ENCODE measurements at places on chromosomes 7 and 10.

DNA sequence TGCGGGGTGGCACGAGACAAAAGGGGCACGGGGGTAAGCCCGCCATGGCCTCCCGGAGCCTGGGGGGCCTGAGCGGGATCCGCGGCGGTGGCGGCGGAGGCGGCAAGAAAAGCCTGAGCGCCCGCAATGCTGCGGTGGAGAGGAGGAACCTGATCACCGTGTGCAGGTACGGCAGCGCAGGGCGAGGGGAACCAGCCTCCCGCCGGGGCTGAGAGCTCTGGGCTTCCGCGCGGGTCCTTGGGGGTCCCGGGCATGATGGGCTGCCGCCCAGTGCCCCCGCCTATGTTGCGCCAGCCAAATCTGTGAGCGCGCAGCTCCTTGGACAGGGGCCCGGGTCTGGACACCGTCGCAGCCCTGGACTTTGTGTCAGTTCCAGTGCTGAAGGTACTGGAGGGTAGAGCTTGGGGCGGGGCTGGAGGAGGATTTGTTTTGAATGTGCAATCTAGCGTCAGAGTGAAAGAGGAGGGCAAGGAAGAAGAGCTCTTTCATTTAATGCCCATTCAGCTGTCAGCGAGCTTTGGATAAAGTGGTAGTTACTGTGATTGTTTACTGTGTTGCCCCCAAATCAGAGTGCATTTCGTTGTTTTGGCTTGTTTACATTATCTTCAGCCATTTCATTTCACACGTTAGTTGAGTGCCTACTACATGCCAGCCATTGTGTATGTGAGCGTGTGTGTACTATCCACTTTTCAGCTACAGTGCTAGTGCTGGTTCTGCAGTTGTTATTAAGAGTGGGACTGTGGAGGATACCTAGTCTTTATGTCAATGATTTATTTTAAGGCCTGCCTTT lies 777 bp downstream of the RUNDC3B start:
- DNase-seq: peak; percentile 9

GRCh38 chr10:123948030-123948823 lies 56.6 kb upstream of the CPXM2 start:
- DNase-seq: no peak

DNA sequence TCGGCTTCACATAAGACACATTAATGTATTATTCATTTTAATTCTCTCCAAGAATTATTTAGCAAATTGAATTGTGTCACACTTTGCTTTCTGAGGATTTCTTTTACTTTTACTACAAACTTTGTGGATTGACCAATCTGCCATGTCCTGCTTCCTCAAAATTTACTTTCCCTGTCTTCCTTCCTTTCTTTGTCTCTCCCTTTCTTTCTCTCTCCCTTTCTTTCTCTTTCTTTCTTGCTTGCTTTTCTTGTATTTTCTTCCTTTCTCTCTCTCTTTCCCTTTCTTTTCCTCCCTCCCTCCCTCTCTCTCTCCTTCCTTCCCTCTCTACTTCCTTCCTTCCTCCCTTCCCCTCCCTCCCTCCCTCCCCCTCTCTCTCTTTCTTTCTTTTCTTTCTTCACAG lies 37.8 kb downstream of the SP8 start:
- DNase-seq: no peak

- no peak for DNase-seq
Observed at GRCh38 chr7:158798741-158799140, 30.6 kb downstream of the ESYT2 start.

DNA sequence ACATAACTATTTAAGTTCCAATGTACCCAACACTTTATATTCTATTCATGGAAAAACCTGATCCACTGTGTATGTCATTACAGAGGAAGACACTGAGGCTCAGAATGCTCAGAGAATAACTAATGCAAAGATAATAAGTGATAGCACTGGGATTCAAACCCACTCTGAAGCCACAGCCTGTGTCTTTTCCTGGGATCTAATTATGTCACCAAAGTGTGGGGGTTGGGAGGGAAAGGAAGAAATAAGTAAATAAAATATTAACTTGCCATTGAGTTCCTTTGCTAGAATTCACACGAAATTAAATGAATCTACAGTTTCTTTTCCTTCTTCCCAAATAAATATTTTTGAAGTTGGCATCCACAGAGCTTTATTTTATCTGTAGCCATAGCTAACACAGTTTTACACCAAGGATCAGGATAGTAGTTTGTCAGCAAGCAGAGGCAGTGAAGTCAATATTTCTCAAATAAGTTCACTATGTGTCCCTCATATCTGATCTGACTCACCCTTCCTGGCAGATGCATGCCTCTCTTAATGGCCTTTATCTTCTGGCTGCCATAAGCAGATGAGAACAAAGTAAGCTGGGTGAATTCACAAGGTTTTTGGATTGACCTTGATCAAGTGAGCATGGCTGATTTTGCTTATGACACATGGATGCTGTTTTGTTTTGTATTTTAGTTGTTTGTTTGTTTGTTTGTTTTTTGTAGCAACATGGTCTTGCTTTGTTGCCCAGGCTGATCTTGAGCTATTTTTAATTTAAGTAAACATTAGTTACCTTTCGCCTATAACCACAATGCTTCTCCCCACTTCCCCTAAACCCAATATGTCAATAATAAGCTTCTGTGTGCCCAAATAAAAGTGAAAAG lies 6.3 kb downstream of the RAPGEF5 start:
- DNase-seq: no peak

- DNase-seq: no peak
Observed at GRCh38 chr7:42194238-42194637, 42.8 kb downstream of the GLI3 start.

DNA sequence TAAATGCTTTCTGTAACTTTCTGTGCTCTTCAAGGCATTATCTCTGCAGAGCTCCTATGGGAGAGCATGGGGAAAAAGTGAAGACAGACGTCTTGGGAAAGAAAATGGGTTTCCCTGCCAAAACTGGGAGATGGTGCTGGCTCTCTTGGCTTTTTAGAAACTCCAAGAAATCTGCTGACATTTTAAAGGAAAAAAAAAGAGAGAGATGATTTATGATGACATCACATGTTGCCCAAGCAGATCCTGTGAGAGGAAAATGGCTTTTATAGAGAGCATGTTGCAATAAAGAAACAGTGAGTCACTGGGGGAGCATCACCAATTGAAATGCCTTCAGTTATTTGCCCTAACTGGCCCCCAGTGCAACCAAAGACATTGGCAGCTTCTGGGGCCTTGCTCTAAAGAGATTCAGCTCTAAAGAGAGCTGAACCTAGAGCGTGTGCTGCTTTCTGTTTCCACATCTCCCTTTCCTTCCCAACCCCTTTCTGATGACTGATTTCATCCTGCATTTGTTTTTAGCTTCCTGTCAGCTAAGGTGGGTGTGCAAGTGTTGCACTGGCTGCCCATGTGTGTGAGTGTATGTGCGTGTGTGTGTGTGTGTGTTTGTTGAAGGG lies 37.7 kb downstream of the LRMDA start:
- no peak for DNase-seq

DNA sequence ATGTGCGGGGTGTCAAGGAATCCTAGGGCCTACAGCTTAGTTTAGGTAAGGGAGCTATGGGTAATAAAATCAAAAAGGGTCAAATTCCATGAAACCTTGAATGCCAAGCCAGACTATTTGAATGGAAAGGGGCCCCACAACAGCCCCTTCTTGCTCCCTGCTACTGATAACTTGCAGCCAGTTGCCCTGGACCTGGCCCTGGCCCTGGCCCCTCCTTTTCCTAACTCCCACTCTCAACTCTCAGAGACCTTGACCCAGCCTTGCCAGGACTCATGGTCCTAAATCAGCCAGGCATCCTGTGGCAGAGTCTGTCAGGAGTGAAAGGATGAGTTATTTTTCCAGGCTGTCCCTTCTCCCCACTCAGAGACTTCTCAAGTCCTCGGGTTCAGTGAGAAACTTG lies 5.9 kb downstream of the KCNIP2 start:
- no peak for DNase-seq

GRCh38 chr7:96614154-96614867 lies 95.3 kb downstream of the SEM1 start:
- DNase-seq: no peak

DNA sequence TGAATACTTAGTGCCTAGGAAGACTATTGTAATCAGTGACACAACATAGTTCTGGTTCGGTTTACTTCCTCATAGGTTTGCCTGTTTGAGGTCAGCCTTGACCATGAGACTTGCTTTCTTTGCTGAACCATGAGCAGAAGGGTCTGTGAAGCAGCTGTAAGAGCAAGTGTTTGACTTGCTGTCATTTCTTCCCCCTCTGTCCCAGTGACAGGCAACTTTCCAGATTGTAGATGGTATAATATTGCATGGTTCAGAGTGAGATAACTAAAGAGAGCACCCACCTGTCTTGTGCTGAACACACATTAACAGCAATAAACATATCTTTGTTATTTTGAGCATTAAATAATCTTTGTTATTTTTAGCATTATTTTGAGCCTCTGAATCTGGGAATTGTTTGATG lies 9.3 kb upstream of the RTKN2 start:
- no peak for DNase-seq

GRCh38 chr7:122767339-122767738 lies 64.6 kb upstream of the RNF148 start:
- DNase-seq: no peak

DNA sequence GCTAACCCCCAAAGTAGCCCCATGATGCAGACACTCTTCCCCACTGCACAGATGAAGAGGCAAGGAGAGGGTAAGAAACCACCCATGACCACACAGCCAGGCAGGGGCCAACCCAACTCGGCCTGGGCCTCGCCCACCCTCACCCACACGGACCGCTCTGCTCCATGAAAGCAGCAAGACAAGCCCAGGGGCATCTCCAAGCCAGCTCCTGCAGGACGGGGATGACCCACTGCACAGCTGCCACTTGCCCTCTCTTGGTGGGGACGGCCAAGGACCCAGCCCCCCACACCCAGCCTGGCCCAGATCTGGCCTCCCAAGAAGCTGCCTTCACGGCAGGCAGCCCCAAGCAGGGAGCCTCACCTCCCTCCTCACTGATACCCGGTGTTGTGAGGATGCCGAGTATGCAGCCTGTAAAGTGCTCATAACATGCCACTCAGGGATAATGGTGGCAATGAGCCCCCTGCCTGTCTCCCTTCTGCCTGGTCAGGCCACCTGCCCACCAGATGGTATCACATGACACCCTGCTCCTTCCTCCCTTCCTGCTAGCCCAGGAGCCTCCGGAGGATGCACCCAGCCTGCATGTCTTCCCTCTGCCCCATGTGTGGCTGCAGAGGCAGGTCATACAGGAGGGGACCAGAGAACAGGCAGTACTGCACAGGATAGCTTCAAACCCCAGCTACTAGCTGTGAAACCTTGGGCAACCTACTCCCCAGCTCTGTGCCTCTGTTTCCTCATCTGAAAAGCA lies 23.3 kb downstream of the OGDHL start:
- DNase-seq: no peak

DNA sequence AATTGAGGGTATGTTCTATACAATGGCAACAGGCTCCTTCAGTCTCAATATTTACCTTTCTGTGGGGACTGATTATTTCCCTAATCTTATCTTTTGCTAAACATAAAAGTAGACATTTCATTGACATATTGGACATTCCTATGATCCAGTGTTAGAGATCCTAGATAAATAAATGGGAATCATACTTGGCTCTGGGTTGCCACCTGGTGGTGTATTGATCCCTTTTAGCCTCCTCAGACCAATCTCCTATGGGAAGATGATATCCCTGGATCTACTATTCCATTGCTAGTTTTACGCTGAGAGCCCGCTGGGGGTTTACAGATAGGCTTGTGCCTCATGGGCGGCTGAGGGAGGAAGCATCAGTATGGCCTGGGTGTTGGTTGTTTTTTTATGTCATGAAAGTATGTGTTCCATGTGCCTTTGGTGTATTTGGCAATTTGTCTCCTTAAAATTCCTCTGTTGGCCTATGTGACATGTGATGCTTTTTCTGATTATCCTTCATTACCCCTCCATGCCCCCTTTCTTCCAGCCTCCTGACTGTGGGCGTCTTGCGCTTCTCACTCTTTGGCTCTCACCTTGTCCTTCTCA lies 18.8 kb downstream of the CELF2 start:
- DNase-seq: no peak

DNA sequence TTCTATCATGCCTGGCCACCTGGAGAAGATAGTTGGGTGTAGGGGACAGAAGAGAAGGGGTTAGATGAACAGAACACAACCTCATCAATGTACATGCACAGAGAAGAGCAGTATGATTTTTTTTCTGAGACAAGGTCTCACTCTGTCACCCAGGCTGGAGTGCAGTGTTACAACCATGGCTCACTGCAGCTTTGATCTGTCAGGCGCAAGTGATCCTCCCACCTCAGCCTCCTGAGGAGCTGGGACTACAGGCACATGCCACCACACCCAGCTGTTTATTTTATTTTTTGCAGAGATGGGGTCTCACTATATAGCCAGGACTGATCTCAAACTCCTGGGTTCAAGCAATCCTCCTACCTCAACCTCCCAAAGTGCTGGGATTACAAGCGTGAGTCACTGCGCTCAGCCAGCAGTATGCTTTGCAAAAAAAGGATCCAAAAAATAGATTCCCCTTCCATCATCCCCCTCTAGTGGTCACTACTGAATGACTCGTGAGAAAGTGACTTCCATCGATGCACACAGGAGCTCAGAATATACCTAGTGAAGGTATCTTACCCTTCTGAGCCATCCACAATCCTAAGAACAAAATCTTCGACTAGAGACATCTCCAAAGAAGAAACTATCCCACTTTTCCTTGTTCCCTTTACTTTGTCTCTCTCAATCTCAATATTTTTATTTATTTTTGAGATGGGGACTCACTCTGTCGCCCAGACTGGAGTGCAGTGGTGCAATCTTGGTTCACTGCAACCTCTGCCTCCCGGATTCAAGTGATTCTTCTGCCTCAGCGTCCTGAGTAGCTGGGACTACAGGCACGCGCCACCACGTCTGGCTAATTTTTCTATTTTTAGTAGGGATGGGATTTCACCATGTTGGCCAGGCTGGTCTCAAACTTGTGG lies 21.0 kb downstream of the ZCWPW1 start:
- peak; percentile 13 for DNase-seq

GRCh38 chr10:78433076-78433595 lies 399.5 kb downstream of the RPS24 start:
- no peak for DNase-seq

- no peak for DNase-seq
Observed at GRCh38 chr7:77252506-77252905, 52.9 kb upstream of the FGL2 start.

- DNase-seq: peak; percentile 45
Observed at GRCh38 chr10:45420453-45421192, 46.6 kb downstream of the ALOX5 start.

DNA sequence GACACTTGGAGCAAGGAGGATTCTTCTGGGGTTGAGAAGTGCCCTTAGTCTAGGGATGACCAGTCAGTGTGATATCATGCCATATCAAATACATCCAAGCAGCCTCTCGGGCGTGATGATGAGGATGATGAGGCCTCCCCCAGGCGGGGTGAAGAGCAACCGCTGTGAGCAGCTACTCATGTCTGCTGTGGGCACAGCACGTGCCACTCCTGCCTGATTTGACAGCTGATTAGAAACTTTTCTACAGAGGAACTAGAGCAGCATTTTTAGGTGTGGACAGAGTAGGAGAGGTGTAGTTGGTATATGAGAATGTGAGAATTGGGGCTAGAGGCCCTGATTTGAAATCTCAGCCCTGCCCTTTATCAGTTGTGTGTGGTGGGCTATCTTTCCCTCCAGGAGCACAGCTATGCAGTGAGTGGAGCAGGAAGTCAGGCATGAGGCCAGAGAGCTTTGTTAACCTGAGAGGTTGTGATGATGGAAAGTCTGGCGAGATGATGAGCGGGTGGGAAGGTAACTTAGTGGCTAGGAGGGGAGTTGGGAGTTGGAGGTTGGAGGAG lies 49.6 kb upstream of the COBL start:
- no peak for DNase-seq

GRCh38 chr10:79399223-79399831 lies 46.1 kb downstream of the ZCCHC24 start:
- no peak for DNase-seq
